Activated CD8-positive, alpha-beta memory T cell treated with anti-CD3 and anti-CD28 coated beads for 1 hour (primary cell): ENCODE measurements at places on chromosomes 16 and 17.

DNA sequence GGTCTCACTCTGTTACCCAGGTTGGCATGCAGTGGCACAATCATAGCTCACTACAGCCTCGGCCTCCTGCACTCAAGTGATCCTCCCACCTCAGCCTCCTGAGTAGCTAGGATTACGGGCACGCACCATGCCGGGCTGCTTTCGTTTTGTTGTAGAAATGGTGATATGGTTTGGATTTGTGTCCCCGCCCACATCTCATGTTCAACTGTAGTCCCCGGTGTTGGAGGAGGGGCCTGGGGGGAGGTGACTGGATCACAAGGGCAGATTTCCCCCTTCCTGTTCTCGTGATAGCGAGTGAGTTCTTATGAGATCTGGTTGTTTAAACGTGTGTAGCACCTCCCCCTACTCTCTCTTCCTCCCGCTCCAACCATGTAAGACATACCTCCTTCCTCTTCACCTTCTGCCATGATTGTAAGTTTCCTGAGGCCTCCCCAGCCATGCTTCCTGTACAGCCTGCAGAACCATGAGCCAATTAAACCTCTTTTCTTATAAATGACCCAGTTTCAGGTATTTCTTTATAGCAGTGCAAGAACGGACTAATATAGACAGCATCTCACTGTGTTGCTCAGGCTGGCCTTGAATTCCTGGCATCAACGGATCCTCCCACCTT lies 6.0 kb downstream of the PDZD9 start:
- no peak for DNase-seq

- no peak for DNase-seq
These were observed 6.2 kb upstream of the CES1 start for GRCh38 chr16:55839115-55839514.

DNA sequence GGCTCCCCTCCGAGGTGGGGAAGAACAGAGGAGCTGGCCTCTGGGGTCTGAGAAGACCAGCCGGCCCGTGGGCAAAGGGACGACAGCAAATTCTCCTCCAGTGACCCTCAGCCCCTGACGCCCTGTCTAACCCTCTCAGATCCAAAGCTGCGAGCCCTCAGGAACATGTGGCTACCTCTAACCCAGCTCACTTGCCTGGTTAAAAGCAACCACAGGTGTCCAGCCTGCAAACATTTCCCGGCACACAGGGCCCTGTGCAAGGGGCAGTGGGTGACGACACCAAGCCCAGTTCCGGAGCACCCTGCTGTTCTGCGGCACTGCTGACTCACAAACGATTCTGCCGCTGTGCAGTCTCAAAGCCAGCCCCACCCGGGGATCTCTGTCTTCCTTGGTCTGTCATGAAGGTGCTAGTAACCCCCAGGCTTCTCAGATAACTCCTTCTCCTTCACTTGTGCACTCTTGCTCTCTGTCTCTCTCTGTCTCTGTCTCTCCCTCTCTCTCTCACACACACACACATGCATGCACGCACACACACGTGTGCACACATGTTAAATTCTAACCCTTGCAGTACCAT lies 23.0 kb downstream of the WNT3 start:
- no peak for DNase-seq

GRCh38 chr17:2990396-2990795 lies 73.0 kb downstream of the OR1D5 start:
- DNase-seq: no peak

DNA sequence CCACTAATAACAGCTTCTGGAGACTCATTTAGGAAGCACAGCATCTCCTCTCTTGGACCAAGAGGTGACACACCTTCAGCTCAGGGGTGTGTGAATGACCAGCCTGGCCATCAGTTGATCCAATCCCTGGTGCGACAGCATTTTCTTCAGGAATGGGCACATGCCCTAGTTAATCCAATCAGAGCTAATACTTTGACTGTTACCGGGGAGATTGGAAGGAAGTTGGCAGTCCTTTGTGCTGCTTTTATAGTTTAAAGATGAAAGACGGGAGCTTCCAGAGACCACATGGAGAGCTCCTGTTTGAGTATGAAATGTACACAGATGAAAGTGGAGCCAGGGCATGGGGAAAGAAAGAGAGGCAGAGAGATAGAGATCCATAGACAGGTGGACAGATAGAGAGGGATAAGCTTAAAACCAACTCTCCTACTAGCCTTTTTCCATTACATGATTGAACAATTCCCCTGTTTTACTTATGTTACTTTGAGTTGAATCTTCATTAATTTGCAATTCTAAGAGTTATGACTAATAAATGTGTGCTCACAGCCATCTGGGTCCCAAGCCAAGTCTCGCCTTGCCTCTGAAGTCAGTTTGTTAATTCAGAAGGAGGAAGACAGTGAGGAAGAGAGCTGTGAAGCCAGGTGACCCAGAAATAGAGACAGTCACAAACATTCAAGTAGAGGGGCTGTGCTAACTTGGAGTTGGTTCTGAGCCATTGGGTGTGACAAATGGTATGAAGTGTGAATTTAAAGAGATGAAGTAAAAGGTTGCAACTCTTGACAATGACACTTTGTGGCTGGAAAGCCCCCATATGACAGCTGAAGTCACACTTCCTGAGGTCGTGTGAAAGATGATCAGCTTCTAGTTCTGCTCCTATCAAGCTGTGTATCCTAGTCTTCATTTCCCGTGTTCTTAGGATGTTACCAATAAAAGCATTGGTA lies 120.0 kb upstream of the GOT2 start:
- DNase-seq: no peak

- DNase-seq: no peak
These were observed 87.8 kb upstream of the CORO6 start for GRCh38 chr17:29710520-29710884.

DNA sequence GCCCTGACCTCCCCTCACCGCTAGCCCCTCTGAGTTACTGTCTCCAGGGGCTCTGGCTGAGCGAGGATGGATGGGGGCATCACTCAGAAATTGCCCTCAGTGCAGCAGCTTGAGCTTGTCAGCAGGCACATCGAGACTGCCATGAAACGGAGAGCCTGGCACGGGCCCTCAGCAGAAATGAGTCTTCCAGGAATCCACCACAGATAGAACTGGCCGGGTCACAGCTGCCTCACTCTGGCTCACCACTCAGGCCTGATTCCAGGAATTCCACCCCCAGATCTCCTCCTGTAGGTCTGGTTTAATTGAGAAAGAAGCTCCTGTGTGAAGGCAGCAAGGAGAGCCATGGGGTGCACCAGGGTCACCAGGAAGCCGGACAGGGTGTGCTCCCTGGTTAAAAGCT lies 85.5 kb downstream of the GSG1L start:
- no peak for DNase-seq

DNA sequence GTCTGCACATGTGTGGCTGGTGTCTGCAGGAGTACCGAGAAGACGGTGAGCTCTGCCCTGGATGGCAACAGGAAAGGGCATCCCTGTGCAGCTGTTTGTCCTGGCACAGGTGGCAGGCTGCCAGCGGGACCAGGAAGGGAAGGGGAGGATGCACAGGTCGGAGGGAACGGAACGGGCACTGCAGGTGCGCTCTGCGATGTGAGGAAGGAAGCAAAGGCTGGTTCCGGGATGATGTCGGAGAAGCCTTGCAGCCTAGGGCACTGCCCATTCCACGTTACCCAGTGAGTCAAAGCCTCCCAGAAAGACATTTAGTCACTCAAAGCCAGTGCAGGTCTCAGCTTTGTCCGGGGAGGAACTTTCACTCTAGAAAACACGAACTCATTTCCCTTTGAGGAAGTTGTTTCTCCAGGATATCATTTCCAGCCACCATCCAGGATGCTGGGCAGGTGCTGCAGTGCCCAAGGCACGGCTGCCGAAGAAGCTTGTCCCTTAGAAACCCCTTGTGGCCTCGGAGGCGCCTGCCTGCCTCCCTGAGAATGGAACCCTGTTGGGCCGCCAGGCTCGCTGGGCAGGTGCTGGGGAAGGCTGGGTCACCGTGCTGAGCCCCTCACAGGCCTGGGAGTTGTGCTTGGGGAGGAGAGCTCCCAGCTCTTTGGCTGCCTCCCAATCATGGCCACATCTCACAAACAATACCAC lies 4.5 kb upstream of the TMEM235 start:
- no peak for DNase-seq

- no peak for DNase-seq
These were observed 105.5 kb downstream of the PRKCA start for GRCh38 chr17:66407864-66408263.

- DNase-seq: peak; percentile 73
These were observed at the start of gene ETV4 for GRCh38 chr17:43546319-43547188. Gene ETV4, minus strand, starts transcription at chr17:43546340. Its CDS starts 723 bp downstream, at chr17:43545617.

GRCh38 chr17:55442953-55443683 lies 21.5 kb upstream of the MMD start:
- no peak for DNase-seq

- no peak for DNase-seq
These were observed 10.7 kb downstream of the SPNS2 start for GRCh38 chr17:4509401-4509800.

GRCh38 chr17:31581491-31581890 lies 190.0 kb downstream of the RAB11FIP4 start:
- DNase-seq: no peak

DNA sequence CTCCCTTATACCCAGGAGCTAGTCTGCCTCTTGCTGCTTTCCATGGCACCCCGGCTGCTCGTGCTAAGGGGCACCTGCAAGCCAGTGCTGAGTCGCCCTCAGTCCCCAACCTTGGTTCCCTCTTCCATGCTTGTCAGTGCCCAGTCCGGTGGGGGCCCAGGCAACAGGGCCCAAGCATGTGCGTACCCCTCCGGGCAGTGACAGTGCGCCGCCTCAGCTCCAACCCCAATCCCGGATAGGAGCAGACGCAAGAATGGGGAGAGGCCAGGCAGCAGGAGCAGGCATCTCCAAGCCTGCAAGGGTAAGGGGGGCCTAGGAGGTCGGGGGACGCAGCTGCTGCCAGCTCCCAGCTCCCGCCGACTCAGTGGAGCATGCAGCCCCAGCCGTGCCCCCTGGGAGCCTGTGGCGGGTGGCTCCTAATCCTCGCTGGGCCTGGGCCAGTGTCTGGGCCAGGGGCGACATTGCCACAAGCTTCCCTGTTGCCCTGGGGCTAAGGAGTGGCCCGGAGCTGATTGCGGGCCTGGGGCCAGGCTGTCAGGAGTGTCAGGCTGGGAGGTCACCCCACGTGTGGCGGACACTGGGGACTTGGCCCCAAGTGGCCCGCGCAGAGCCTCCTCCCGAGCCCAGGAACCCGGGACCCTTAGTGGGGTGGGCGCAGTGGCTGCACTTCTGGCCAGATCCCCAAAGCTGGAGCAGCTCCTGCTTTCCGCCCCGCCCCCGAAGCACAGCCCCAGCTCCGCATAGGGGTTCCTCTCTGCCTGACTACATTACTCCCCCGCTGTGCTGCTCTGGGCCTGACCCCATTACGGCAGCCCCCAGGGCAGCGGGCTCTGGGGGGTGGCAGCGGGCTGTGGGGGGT lies 9.8 kb downstream of the CPD start:
- no peak for DNase-seq

- DNase-seq: no peak
These were observed 1049.4 kb upstream of the EEF2KMT start for GRCh38 chr16:6146874-6147425.

GRCh38 chr16:15539197-15539596 lies 103.8 kb downstream of the MARF1 start:
- DNase-seq: no peak

DNA sequence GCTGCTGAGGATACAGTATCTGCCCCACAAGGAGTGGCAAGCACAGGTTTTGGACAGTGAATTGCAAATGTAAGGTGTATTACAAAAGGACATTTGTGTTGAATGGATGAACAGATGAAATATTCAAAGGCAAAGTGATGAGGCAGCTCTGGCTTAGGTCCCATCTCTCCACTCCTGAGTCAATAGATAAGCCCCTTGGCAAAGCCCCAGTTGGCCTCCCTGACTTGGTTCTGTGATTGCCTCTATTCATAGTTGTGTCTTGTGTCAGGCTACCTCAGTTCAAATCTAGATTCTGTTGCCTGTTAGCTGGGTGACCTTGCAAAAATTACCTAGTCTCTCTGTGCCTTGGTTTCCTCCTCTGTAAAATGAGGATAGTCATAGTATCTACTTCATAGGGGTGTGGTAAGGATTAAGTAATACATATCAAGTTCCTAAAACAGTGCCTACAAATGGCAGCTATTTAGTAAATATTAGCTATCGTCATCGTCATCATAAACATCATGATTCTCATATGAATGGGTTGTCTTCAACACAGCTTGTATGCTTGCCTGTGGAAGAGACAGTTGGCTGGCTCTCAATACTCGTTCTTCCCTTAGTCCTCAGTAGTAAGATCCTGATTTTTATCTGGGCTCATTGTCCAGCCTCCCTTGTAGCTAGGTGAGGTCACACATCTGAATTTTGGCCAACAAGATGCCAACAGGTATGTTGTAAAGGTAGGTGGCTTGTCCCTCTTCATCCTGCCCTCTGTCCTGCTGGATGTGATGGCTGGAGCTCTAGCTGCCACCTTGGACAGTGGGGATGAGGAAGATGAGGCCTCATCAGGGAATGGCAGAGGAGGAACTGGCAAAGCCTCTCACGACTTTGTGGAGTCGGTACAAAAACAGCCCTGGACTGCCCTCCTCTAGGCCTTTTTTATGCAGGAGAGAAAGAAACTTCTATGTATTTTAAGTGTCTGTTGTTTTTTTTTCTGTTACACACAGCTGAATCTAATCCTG lies 2.1 kb upstream of the MFAP4 start:
- no peak for DNase-seq

GRCh38 chr17:35087731-35088355 lies 24.3 kb upstream of the RFFL start:
- DNase-seq: no peak

DNA sequence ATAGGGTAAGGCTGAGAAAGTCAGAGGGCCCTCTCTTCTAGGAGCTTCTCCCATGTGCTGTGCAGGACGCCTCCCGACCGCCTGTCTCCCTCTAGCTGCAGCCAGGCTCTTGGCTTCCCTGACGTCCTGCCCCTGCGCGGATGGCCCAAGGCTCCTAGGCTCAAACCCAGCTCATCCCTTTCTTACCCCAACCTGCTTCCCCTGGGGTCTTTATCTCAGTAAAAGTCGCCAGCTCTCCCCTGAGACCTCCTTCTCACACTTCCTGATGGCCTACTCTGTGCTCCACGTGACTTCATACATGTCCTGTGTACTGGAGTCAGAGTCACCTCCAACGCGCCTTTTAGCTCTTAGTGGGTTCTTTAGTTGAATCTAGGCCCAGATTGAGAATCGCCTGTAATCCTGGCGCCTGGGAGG lies 1.1 kb upstream of the ZNF747 start:
- no peak for DNase-seq

DNA sequence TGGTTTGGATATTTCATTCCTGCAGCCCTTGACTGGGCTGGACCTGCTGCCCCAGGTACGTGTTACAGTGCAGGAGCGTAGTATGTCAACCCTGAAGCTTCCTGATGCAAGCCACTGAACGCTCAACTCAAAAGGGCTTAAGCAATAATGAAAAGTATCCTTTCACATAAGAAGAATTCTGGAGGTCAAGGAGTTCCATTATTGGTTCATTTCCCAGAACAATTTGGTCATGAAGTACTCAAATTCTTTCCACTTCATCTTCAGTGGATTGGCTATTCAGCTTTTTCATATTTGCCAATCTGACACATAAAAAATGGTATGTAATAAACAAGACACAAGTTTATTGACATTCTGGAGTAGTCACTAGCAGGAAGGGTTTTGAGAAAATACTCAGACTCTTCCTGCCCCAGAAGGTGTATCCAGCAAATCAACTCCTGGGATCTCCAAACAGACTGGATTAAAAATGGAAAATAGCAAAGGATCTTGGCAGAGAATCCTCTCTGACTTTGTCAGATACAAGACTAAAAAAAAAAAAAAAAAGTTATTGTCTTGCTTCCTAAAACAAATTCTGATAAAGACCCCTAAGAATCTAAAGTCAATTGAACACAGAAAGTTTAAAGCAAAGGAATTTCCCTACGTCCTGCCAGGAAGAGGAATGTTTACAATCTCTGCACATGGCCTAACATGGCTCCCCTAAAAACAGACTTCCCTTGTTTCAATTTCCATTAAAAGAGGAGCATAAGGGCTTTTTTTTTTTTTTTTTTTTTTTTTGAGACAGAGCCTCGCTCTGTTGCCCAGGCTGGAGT lies 37.5 kb upstream of the WSB1 start:
- DNase-seq: no peak
